ENCODE measurements at places on chromosomes 12 and 14.

DNA sequence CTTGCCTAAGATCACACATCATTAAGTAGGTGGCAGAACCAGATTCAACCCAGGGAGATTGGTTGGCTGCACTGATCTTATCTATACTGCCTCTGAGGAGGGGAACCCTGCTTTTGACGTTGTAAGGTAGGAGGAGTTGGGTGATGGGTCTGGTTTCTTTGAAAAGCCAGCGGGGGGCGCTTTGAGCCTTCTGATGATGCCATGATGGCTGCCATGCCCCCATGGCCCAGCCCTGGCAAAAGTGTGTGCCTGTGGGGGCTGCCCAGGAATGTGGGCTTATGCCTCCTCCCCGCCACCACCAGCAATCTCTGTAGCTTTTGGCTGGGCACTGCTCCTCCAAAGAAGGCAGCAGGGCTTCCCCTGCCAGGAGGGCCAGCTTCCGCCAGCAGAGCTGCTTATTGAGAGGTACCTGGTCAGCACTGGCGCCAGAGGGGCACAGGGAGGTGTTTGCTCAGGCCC lies 224.3 kb downstream of the SLC41A2 start:
- DNase-seq, result no peak

GRCh38 chr14:96084796-96085195 lies 45.6 kb downstream of the C14orf132 start:
- no peak for DNase-seq

- DNase-seq, result no peak
Observed at GRCh38 chr12:50589650-50590435, 85.1 kb downstream of the DIP2B start.

DNA sequence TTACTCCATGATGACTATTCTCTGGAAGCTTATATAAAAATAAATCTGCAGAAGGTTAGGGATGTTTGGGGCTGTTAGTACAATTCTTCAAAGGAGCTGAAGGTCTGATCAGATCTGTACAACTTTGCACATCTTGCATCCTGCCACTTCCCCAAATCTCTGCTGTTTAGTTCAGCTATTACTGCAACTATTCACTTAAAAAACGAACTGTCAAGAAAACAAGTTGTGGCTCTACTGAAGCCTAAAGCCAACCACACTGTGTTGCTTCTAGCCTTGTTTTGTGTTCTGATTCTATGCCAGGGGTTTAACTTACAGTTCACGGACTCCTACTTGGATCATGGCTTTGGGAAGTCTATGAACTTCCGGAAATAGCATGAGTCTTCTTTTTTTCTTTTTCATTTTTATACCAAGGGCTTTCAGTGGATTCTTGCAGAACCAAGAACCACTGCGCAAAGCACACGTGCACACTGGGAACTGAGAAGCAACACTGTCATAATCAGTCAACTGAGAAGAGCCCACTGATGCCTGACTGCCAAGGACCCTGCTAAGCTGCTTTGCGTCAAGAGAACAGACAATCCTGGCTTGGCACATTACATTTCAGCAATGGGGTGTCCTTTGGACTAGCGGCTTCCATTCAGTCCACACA lies 66.3 kb upstream of the EEA1 start:
- no peak for DNase-seq

DNA sequence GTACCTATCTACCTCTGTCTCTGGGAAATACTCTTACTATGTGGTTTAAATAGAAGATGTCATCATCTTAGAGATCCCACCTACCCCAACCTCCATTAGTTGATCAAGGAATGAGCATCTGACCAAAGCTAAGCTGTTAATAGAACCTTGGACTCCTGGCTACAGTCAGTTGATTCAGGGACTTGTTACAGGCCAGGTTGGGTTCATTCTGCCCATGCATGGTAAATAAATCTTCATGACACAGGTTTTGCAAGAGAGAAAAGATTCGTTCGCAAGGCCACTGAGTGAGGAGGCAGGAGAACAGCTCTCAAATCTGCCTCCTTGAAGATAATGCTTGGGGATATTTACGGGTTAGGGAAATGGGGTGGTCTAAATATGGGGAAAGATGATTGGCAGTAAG lies 19.5 kb downstream of the SDR9C7 start:
- no peak for DNase-seq

DNA sequence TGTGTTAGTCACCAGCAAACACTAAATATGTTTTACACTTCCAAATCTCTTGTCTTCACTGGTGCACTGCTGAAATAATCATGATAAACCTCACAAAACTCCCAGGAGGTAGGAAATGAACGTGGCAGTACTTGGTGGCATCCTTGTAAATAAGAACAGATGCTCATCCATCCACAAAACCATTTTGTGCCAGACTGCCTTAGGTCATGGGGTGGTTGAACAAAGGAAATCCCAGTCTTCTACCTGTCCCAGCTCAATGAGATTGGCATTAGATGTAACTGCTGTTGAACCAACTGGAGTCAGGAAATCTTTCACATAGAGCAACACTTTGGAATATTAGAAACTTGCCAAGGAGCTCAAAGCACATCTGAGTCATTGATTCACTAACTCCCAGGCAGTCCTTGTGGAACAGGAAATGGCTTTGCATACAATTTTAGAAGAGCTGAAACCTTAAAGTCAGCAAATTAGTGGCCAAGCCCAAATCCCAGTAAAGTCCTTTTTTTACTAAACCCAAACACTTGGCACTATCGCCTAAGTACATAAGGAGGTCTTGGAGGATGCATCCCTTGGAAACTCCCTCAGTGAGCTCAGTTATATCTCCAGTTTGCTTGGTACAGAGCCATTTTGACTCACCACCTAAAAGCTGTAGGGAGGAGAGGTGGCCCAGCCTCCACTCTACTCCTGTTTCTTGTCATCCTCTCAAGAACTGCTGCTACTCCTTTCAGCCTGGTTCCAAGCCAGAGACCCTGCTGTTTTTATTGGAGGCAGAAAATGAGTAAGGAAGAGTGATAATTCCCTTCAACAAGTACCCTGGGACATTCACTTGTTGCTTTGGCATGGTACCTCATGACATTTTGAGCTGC lies 208.0 kb downstream of the NOVA1 start:
- no peak for DNase-seq

GRCh38 chr12:57109207-57110103 lies 1.7 kb downstream of the STAT6 start:
- no peak for DNase-seq

DNA sequence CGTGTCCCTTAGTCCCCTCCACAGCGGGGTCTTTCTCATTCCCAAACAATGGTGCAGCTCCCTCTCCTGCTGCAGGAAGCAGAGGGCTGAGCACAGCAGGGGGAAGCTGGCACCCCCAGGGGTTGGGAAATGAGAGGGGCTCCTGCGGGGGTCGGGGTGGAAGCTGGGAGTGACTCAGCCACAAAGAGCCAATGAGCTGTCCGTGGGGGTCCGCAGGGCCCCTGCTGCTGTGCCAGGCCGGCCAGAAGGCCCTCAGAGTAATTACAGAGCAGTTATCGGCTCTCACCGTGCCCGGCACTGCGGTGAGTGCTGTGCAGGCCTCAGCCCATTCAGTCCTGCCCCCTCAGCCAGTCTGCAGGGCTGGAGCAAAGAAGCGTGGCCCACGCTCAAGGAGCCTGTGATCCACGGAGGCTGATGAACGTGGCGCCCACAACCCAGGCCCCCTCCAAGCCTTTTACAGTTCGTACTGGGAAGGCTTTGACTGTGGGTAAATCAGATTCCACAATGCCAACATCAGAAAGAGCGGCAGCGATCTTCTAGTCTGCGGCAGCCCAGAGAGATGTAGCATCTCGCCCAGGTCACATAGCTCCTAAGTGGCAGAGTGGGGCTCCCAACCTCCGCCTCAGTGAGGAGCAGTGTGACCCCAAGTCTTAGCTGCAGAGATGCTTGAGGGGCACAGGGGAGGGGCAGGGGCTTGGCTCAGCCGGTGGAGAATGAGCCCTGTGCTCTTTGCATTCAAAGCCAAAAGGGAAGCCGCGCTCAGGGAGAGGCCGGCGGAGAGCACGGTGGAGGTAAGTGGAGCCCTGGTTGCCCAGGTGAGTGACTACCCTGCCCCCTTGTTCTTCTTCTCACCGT lies 43.4 kb downstream of the SLC6A12 start:
- DNase-seq, result no peak

DNA sequence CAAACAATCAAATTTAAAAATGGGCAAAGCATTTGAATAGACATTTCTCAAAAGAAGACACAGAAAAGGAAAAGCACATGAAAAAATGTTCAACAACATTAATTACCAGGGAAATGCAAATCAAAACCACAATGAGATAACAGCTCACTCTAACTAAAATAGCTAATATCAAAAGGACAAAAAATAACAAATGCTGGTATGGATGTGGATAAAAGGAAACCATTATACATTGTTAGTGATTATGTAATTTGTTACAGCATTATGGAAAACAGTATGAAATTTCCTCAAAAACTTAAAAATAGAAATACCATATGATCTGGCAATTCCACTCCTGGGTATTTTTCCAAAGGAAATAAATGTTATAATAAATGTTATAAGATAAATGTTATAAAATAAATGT lies 52.9 kb downstream of the DUSP6 start:
- no peak for DNase-seq

- no peak for DNase-seq
Observed at GRCh38 chr12:67269633-67270573, 745 bp downstream of the CAND1 start.
